ENCODE measurements at places on chromosomes 5 and 9.
A peak's percentile ranks its signal among the peaks of the same experiment; 100 is the strongest.

GRCh38 chr5:172133359-172134029 lies 54.5 kb downstream of the STK10 start:
- DNase-seq: peak; percentile 53

- no peak for DNase-seq
These were observed 179.7 kb upstream of the FBXL17 start for GRCh38 chr5:108561416-108562204.

DNA sequence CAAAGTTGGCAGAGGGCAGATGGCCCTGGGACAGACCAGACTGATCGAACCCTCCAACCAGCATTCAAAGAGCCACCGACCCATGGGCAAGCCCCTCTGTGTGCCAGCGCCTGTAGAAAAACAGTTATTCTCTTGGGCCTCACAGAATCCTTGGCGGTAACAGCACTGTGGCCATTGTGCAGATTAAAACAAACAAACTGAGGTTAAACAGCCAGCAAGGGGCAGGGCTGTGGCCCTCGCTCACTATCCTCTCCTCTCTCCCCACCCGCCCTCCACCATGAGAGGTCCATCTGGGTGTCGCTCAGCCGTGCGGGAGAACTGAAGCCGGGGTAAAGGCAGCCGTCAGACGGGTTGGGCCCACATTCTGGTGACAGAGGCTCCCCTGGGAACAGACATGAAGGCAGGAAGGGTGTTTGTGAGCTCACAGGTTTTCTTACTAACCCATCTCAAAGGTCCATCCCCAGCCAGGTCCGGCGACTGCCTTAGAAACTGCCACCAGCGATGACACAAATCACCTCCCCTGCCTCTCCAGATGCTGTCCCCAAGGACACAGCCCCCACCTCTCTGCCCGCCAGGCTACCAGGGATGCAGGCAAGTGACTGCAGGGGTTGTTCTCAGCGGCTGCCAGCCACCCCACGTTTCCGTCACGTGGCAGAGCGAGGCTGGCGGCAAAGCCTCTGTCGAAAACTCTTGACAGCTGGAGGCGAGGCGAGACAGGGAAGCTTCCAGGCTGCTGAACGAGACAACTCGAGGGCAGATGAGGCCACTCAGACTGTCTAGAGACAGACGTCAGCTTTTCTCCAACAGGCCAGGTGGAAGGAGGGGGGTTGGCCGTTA lies 75.8 kb upstream of the SARDH start:
- no peak for DNase-seq

GRCh38 chr5:100792781-100793180 lies 110.3 kb downstream of the ST8SIA4 start:
- no peak for DNase-seq

GRCh38 chr9:79581388-79581787 lies 9.6 kb downstream of the TLE4 start:
- no peak for DNase-seq

- no peak for DNase-seq
These were observed 306.3 kb downstream of the TLE4 start for GRCh38 chr9:79877943-79878602.

DNA sequence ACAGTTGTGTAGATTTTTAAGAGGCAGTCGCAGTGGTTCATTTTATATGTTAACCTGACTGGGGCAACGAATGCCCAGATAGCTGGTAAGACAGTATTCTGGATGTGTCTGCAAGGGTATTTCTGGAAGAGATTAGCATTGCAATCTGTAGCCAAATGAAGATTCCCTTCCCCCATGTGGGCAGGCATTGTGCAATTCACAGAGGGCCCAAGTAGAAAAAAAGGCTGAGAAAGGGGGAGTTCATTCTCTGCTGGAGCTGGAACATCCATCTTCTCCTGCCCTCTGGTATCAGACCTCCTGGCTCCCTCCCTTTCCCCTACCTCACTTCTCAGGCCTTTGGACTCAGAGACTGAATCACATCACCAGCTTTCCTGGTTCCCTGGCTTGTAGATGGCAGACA lies 70.6 kb downstream of the TENT4A start:
- no peak for DNase-seq

DNA sequence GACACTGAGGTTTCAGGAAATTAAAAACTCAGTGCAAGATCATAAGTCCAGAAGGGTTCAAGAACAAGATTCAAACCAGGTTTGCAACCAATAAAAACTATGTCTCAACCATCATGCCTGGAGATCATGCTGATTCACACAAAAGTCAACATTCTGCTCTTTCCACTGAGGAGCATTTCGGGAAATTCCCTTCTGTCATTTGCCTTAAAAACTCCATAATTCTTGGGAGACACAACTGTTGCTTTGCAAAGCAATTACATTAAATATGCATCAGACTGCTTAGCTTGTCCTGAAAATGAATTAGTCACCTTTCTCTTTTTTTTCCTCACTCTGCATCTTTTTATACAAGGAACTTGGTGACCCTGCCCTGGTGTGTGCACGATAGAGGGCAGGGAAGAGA lies 275.9 kb upstream of the ZNF462 start:
- DNase-seq: no peak

DNA sequence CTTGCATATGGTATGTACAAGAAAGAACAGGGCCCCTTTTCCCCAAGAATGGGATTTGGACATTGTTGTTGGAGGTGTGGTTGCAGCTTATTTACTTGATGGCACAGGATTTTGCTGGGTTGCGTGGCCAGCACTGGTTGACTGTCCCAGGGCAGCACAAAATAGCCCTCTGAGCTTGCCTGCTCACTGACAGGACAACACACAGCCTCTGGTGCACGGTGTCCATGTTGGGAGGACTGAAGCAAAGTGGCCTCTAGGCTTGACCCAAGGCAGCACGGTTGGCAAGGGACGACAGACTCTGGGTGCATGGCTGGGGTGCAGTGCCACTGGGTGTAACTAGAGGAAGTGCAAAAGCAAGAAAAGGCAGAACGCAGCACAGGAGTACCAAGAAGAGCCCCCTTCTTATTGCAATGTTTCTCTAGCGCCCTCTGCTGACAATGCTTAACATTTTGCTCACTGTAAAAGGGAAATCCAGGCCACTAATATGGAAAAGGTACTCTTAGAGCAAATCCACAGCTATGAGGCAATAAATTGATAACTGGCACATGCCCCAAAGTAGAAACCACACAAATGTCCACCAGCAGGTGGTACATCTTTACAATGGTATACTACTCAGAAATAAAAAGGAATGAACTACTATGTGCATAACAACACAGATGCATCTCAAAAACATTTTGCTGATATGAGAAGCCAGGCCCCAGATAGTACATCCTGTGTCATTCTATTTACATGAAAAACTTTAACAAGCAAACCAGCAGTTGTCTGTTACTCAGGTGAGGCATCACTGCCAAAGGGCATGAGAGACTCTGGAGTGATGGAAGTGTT lies 47.4 kb upstream of the BARX1 start:
- no peak for DNase-seq

GRCh38 chr5:142486581-142486980 lies 161.8 kb upstream of the SPRY4 start:
- no peak for DNase-seq

DNA sequence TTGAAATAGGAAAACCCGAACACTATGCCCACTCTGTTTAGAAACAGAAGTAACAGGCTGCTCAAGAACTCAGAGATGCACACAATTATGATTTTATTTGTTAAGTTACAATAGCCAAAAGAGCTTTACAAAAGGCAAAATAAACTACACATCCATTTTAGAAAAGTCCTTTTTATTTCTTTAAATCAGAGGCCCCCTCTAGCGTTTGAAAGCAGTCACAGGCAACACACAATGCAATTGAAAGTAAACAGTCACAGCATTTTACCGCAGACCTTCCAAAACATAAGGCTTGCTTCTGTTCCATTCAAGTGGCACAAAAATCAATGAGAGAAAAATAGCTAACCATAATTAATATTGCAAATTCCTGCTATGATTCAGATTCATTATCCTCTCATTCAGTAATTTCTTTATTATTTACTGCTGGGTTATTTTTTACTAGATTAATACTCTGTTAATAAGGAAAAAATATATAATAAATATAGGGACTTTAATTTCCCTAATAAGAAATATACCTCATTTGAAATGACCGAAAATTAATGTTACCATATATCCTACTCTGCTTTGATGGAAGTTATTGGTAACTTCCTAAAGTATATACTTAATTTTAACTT lies 78.3 kb downstream of the CEP120 start:
- DNase-seq: no peak

- no peak for DNase-seq
These were observed 20.4 kb downstream of the CDC26 start for GRCh38 chr9:113254991-113255390.

GRCh38 chr5:94385767-94386166 lies 232.6 kb downstream of the KIAA0825 start:
- DNase-seq: no peak

DNA sequence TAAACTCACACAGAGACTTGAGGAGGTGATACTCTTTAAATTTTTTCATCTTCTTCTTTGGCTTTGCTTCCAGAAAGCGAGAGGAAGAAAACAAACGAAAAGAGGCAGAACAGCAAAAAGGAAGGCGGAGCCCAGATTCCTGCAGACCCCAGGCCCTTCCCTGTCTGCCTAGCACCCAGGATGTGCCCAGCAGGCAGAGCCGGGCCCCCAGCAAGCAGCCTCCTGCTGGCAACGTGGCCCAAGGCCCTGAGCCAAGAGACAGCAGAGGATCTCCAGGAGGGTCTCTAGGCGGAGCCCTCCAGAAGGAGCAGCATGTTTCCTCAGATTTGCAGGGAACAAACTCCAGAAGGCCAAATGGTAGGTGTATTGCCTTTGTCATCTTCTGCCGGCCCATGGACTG lies 68.5 kb downstream of the TEX10 start:
- DNase-seq: no peak

GRCh38 chr5:171442287-171443042 lies 23.0 kb downstream of the FGF18 start:
- DNase-seq: no peak

- DNase-seq: no peak
These were observed 425.3 kb downstream of the CSNK1G3 start for GRCh38 chr5:123937230-123937629.

GRCh38 chr5:42886635-42887034 lies 74.9 kb upstream of the SELENOP start:
- DNase-seq: no peak

DNA sequence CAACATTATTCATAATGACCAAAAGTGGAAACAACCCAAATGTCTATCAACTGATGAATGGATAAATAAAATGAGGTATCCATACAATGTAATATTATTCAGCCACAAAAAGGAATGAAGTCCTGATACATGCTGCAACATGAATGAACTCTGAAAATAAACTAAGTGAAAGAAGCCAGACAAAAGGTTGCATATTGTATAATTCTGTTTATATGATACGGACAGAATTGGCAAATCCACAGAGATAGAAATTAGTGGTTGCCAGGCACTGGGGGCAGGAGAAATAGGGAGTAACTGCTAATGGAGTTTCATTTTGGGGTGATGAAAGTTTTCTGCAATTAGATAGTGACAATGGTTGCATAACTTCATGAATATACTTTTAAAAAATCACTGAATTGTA lies 47.0 kb downstream of the KIF24 start:
- no peak for DNase-seq

DNA sequence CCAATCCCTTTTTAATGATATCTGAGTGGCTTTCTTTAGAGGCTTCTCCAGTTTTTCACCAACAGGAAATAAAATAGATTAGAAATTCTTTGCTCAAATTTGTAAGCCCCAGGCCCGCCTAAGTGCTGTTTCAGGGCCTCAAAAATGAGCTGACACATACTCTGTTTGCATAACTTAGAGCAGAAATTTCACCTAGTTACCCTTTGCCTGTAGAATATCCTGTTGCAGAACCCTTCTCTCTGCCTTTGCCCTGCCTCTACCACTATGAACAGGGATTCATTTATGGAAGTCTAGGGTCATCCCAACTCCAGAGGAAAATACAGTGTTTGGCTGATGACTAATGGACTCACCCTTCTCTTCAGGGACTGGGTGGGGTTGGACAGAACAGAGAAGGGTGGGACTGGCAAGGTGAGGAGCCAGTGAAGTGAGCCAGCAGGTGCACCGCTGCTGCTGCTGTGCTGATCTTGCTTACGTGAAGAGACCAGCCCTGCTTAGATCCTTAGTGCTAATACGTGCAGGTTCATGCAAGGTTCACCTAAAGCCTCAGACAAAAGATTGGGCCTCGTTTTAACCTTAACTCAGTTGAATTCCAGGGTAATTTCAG lies 22.8 kb downstream of the OSTF1 start:
- no peak for DNase-seq

GRCh38 chr9:3045153-3045552 lies 201.3 kb upstream of the PUM3 start:
- DNase-seq: no peak

- no peak for DNase-seq
These were observed 13.0 kb downstream of the GLRX start for GRCh38 chr5:95809414-95809960.

DNA sequence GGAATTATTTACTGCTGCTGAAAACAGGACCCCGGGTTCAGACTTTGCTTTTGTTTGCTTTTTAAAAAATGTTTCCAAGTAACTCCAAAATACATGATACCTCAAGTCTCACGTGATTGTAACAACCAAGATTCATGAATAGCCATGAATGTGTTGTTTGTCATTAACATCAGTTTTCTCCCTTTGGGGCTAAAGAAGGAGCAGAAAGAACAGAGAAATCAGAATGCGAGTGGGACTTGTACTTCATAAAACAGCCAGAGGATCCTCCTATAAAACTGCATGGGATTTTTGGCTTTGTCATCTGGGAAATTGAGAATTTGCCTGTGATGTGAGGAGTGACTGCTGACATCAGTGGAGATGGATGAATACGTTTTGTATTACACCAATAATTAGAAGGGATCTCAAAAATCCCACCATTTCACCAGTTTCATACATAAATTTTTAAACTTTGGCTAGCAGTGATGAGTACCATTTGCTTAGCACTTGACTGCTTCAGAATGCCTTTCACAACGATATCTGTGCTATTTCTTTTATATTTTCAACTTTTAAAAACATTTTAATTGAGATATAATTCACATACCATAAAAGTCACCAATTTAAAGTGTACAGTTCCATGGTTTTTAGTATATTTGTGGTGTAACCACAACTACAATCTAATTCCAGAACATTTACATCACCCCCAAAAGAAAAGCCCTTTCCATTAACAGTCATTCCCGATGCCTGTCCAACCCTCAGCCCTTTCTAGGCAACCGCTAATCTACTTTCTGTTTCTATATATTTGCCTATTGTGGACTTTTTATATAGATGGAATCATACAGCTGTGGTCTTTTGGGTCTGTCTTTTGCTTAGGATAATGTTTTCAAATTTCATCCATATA lies 126.9 kb upstream of the ANKRD55 start:
- DNase-seq: no peak

DNA sequence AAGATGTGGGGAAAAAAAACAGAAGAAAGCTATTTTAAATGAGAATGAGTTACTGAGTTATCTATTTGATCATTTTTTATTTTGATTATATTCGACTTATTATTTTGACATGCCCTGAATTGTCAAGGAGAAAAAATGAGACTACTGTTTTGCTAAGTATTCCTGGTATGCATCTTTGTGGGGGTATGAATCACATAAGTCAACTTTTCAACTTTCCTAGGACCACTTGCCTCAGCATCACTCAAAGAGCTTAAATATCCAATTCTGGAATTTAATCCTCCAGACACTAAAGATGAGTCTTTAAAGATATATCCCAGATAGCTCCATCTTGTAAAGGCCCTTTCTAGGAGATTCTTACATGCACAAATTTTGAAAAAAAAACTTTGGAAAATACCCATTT lies 17.4 kb upstream of the SPDL1 start:
- no peak for DNase-seq
